Activated gamma-delta T cell treated with Interleukin-2 at 50 U/mL for 16 hours (primary cell): ENCODE measurements at places on chromosomes 16 and 17.

- DNase-seq = no peak
Observed at GRCh38 chr17:71809537-71809936, 311.3 kb upstream of the SOX9 start.

DNA sequence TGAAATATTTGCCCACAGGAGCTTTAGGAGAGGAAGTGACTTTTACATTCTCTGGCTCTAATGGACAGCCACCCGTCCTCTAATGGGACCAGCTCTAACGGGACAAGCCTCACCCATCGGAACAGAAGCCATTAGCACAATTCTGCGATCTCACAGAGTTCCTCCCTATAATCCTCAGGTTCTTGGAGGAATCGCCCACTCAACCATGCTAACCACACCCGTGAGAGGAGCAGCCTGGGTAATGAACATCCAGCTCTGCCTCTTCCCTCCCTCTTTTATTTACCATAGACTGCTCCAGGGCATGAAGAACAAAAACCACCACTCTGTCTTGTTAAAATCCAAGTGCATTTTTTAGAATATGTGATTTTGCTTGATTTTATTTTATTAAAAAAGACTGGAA is 6.8 kb downstream of the SLC35B1 start:
- DNase-seq = no peak

- no peak for DNase-seq
Observed at GRCh38 chr17:64117981-64118979, 11.7 kb downstream of the ERN1 start.

GRCh38 chr16:75801307-75801706 is 75.0 kb upstream of the CPHXL start:
- DNase-seq = no peak

- DNase-seq = no peak
Observed at GRCh38 chr17:9811537-9811936, 10.3 kb downstream of the GSG1L2 start.

GRCh38 chr17:75459246-75459589 is 2.8 kb downstream of the TMEM94 start:
- DNase-seq = no peak

GRCh38 chr16:85755929-85756768 is 5.3 kb upstream of the C16orf74 start:
- DNase-seq = no peak
